Memory B cell (primary cell): ENCODE measurements at places on chromosomes 1 and 21.

GRCh38 chr1:98322966-98323365 is 338.6 kb upstream of the SNX7 start:
- DNase-seq: no peak

DNA sequence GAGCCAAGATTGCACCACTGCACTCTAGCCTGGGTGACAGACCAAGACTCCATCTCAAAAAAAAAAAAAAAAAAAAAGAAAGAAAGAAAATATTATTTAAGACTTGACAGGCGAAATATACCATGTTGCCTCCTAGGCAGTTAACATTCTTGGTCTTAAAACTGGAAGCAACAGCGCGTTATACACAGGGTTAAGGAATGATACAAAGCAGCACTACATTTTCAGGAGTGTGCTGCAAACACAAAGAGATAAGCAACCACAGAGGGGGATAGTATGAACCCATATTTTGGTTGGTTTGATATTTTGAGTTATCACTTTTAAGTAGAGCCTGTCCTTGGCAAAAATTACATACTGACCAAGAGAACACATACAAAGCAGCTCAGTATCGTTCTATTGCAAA is 25.1 kb downstream of the USP24 start:
- no peak for DNase-seq

DNA sequence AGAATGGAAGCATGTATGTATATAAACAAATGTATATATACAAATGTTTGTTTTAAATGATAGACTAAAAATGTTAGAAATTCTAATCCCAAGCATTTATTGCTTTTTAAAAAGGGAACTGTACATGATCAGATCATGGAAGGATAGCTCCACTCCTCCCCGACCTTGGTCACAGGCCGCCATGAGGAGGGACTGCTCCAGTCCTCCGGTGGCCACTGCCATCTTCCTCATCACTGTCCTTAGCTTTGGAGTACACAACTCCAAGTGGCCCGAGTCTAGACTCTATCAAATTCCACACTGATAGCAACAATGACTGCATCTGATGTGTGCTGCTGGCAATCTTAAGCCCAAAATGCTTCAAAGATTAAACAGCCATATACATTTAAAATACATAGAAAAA is 9.7 kb downstream of the SYF2 start:
- DNase-seq: no peak

DNA sequence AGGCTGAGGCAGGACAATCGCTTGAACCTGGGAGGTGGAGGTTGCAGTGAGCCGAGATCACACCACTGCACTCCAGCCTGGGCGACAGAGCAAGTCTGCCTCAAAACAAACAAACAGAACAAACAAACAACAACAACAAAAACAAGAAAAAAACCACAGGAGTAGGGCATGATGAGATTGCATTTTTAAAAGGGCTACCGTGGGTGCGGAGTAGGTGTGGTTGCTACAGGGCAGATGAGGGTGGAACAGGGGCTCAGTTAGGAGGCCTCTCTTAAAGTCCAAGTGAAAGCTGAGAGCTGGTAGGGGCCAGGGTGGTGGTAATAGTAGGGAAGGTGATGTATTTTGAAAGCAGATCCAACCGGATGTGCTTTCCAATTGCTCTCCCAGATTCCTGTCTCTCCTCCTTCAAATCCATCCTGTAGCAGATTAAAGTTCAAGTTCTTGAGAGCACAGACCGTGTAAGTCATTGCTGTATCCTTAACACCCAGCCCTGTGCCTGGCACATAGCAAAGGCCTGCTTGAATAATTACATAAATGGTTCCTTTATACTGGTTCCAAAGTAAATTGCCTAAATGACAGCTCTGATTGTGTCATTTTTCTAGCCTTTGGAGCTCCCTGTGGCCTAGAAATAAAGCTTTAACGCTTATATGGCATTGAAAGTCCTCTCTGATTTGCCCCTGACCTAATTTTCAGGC is 4.2 kb upstream of the LINGO4 start:
- DNase-seq: no peak

DNA sequence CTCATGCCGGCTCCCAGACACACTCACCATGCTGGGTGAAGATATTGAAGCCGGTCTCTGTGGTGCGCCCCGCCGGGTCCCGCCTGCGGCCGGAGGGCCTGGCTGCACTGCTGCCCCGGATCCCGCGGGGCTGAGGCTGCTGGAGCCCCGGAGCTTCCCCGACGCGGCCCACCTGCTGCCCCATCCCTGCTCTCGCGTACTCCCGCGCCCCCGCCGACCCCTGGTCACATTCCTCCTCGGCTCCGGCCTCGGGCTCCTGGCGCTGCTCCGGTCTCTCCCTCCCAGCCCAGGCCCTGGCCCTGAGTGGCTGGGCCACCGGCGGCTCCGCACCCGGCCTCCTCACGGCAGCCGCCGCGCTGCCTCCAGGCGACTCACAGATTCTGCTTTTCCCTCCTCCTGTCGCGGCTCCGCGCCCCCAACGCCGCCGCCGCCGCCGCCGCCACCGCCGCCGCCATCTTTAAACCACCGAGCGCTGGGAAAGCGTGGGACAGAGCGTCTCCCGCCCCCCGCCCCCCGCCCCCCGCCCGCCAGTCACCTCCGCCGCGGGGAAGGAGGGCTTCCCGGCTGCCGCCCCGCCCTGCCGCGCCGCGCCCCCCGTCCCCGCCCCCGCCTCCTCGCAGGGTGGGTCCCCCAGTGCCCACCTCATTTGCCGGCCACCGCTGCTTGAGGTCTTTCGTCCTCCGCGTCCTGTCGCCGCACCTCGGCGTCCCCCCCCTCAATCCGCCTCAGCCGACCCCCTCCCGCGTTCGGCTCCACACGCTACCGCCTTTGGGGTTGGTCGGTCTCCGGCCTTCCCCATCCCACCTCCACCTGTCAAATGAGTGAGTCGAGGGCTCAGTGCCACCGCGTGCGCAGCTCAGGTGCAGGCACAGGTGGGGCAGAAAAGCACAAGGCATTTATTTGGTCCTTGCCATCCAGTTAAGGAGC is at the start of gene ABL2:
Gene ABL2, minus strand, starts transcription at position 464 of the 927 bp plus-strand sequence. Its CDS starts 280 bp downstream, at position 184.
- DNase-seq: peak; percentile 39

DNA sequence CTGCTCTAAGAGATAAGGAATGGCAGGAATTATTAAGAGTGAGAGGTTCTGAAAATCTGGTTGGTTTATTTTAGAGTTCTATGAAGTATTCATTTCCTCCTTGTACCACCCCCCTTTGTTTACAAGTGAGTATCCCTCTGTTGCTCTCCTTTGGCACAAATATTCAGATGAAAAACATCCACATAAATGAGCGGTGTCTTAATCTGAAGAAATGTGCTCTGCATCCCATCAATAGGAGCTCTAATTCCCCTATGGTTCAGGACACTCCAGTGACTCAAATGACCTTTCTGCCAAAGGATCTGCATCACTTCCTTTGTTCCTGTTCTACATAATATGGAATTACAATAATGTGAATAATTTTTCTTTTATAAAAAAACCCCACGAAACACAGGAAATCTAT is 16.6 kb downstream of the DDAH1 start:
- no peak for DNase-seq

DNA sequence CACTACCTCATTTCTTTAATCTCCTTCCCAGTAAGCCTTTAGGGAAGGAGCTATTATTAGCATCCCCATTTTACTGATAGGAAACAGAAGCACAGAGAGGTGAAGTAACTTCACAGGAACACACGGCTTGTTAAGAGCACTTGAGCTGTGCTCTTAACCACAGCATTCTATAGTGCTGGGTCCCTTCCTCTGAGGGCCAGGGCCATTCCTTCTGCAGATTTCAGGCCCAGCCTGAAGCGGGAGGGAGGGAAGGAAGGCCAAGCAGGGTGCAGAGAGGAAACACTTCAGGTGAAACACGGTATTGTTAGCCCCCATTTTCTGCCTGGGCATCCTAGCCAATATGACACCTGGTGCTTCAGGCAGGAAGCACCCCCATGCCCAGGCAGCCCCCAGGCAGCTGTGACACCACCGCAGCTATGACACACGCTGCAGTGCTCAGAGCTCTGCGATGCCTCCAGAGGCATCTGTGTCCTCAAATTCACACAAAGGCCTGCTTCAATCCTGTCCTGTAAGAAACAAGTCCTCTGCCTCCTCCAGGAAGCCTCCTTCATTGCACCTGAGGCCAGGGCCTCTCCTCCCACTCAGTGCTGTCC is 4.5 kb upstream of the EXTL1 start:
- DNase-seq: no peak

DNA sequence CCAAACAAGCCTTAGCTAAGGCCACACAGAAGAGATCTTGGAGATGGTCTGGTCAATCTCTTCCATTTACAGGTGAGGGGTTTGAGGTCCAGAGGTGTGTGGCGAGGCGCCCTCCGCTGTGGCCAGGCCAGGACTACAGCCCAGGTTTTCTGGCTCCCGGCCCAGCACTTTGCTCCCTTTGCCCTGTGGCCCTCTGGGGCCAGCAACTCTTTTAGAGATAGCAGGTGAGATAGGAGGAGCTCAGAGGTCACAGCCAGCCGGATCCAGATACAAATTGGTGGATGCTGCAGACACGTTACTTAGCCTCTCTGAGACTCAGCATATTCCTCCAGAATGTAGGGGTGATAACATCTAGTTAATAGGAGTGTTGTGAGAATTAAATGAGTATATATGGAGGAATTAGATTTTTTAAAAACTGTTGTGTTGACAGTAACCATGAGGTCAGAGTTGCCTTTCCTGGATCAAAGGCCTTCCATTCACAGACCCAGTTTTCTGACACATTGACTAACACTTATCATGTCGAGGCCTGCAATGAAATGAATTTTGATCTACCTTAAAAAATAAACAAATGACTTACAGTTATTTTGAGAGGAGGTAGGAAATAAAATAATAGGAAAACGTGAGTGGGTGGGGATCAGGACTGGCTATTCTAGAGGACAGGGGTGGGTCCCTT is 16.6 kb downstream of the TEX35 start:
- DNase-seq: no peak

- DNase-seq: peak; percentile 14
These were observed 27.5 kb downstream of the ARID1A start for GRCh38 chr1:26723013-26723991.

- peak; percentile 28 for DNase-seq
These were observed 1.2 kb upstream of the LUZP1 start for GRCh38 chr1:23169727-23170335.

DNA sequence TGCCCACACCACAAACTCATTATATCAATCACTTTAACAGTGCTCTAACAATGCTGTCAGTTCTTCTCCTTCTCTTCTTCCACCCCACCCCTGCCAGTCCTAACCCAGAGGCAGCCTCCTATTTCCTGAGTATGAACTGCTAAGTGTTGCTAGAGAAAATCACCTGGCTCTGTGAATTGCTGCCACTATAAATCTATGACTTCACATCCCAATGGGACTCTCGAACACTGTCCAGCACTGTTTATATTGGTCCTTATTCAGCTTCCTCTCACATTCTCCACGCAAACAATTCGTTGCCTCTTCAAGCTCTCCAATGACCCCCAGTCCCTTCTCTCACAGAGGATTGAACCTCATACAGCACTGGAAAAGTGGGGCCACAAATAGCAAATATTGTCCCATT is 27.0 kb upstream of the USH2A start:
- no peak for DNase-seq
